ENCODE measurements at places on chromosomes 11 and 22.
A peak's percentile ranks its signal among the peaks of the same experiment; 100 is the strongest.

DNA sequence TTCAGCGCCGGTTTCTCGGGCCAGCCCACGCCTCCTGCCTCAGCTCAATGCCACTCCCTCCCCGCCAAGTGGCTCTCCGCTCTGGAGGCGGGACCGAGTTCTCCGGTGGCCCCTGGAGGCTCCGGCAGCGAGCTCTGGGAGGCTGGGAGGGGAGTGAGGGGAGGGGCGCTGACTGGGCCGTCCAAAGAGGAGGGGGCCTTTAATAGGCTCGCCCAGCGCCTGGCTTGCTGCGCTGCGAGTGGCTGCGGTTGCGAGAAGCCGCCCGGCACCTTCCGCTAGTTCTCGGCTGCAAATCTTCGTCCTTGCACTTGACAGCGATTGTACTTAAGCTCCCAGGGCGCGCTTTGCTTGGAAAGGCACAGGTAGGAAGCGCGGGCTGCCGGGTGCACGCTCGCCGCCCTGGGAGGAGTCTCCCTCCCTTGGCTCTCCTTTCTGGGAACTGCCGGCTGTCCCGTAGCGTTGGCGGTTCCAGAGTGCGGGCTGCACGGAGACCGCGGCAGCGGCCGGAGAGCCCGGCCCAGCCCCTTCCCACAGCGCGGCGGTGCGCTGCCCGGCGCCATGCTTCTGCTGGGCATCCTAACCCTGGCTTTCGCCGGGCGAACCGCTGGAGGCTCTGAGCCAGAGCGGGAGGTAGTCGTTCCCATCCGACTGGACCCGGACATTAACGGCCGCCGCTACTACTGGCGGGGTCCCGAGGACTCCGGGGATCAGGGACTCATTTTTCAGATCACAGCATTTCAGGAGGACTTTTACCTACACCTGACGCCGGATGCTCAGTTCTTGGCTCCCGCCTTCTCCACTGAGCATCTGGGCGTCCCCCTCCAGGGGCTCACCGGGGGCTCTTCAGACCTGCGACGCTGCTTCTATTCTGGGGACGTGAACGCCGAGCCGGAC is at the start of gene ADAMTS15:
TSS of gene ADAMTS15 (plus strand) at position 230 of the 894 bp plus-strand sequence. CDS start at position 559, 329 bp downstream.
- DNase-seq: no peak

GRCh38 chr22:39431821-39432251 is 25.0 kb upstream of the MGAT3 start:
- no peak for DNase-seq

DNA sequence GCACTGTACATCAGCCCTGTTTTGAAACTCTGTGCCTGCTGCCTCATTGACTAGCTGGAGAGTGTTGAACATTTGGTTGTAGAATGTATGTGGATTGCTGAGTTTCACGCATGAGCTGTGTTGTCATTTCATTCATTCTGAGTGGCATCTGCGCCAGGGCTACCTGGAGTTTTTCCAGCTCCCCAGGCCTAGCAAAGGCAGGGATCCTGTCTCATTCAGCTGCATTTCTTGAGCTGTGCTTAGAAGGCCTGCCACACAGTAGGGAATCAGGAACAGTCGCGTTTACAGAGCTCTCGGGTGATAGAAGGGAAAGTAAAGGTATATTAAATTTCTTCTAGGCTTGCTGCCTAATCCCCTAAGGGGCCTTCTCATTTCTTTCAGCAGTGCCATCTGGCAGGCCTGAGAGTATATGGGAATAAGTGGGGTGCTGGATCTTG is 44.3 kb downstream of the PTPRJ start:
- DNase-seq: no peak

DNA sequence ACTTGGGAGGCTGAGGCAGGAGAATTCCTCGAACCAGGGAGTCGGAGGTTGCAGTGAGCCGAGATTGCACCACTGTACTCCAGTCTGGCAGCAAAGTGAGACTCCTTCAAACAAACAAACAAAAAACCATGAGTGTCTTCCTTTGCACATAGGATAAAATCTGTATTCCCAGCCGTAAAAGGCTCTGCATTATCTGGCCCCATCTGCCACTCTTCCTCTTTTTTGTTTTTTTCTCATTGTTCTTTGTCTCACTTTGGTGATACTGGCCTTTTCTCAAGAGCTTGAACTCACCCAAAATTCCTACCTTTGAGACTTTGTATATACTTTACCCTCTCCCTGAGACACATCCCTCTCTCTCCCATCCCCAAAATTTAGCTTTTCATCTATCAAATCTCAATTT is 17.6 kb downstream of the FDX1 start:
- DNase-seq: no peak

- DNase-seq: no peak
These were observed 155.2 kb downstream of the MAML2 start for GRCh38 chr11:96187822-96188221.

- no peak for DNase-seq
These were observed 109.8 kb downstream of the NAT10 start for GRCh38 chr11:34214961-34215805.

GRCh38 chr11:113457784-113458183 is 17.4 kb downstream of the DRD2 start:
- no peak for DNase-seq

DNA sequence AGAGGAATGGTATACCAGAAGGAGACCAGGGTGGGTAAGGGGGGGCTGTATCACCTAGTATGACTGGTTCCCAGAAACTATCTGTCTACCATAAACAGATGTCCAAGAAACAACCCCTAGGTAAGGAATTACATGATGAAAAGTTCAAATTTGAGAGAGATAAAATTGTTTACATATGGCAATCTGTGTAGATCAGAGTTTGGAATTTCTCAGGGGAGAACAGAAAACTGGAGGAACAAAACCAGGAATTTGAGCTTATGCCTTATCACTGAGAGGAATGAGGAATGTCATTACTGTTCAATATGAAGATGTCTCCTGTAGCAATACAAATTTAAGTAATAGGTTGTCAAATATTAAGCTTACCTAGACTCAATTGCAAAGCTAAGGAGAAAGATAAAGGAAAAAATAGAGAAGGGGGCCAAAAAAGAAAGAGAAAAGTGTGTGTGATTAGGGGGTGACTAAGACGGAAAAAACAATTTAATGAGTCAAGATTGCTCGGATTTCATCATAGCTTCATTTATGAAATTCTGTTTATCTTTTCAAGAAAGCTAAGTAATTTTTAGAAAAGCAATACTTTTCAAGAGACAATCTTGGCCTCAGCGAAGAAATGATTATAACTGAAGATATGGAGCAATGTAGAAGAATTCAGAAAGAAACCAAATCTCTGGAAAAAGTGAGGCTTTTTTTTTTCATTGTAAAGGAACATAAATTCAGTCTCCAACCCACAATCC is 117.8 kb downstream of the APOL5 start:
- no peak for DNase-seq

DNA sequence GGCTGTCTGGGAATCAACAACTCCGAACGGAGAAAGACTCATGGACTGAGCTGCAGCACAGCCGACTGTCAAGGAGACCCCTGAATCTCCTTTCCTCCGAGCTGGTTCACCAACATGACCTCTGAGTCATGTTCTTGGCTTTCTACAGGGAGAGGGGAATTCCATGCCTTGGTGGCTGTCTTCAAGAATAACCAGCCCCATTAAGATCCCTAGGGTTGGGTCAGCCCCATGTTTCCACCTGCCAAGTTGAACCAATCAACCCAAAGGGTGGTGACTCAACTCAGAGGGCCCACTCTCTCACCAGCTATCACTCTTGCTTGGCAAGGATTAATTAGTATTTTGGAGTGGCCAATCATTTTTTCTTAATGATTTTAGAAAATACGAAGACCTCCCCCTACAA is 28.3 kb upstream of the IGSF22 start:
- DNase-seq: no peak

DNA sequence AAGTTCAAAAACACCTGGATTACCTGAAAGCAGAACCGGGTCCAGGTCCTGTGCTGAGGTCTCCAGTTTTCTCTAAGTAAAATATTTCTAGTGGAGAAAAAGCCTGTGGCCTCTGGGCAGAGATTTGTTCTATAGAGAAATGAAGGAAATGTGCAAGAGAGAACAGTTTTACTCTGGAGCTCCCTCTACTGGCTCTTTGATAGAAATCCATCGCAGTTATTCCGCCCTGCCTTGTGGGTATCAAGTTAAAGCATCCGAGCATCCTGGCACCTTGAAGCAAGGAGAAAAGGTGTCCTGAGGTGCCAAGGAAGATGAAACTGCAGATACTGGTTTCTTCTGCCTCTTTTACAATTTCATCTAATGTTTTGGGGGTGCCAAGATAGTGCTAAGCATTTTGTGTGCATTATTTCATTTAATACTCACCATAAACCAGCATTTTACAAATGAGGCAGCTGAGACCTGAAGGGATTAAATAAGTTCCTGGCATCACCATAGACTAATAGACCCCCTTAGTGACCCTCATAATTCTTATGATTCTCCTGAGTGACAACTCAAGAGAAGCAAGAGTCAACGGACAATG is 113.1 kb upstream of the HSD17B12 start:
- DNase-seq: peak; percentile 55

DNA sequence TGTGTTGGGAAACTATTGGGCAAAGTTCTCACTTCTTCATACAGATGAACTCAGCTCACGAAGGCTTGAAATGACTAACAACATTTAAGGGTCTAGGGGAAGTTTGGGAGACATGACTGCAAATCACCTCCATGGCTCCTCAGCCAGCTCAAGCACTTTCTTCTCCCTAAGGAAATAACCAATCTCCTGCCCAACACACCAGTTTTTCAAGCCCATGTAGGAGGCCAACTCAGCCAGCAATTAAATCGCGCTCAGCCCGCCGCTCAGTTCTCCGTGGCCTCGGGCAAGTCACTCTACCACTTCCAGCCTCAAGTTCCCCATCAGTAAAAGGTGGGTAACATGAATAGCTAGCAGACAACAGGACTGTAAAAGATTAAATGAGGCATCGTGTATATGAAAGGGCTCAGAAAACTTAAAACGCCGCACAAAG is 796 bp downstream of the POLDIP3 start:
- no peak for DNase-seq

- no peak for DNase-seq
These were observed 22.7 kb downstream of the OOSP3 start for GRCh38 chr11:59901306-59901705.
